ENCODE measurements at places on chromosomes 13 and 19.

DNA sequence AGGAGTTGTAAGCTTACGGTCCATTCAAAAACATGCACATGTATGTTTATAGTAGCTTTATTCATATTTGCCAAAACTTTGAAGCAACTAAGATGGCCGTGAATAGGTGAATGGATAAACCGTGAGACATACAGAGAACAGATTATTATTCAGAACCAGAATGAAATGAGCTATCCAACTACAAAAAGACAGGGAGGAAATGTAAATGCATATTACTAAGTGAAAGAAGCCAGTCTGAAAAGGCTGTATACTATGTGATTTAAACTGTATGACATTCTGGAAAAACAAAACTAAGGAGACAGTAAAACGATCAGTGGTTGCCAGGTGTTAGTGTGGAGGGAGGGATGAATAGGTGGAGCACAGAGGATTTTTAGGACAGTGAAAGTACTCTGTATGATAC lies 19.9 kb downstream of the NDFIP2 start:
- DNase-seq: no peak

- no peak for DNase-seq
Measured at GRCh38 chr13:113843063-113843654, 20.7 kb downstream of the GAS6 start.

- no peak for DNase-seq
Measured at GRCh38 chr19:1069009-1069779, 2.2 kb downstream of the ARHGAP45 start.

DNA sequence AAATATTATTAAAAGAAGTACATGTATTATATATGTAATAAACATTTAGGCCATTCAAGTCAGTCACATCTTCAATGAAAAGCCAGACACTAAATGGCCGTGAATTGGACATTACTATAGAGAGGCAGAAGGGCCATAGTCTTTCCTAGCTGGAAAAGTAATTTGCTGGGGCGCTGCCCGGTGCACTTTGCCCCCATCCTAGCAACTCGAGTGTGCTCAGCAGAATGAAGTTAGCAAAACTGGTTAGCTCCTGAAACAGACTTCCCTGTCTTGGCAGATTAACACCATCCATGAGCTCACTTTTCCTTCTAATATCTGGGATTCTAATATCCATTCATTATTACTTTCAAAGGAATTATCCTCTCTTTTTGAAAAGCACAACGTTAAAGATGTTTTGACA lies 2.8 kb upstream of the SPRYD7 start:
- no peak for DNase-seq

GRCh38 chr19:307793-308420 lies 16.7 kb upstream of the PLPP2 start:
- DNase-seq: no peak

DNA sequence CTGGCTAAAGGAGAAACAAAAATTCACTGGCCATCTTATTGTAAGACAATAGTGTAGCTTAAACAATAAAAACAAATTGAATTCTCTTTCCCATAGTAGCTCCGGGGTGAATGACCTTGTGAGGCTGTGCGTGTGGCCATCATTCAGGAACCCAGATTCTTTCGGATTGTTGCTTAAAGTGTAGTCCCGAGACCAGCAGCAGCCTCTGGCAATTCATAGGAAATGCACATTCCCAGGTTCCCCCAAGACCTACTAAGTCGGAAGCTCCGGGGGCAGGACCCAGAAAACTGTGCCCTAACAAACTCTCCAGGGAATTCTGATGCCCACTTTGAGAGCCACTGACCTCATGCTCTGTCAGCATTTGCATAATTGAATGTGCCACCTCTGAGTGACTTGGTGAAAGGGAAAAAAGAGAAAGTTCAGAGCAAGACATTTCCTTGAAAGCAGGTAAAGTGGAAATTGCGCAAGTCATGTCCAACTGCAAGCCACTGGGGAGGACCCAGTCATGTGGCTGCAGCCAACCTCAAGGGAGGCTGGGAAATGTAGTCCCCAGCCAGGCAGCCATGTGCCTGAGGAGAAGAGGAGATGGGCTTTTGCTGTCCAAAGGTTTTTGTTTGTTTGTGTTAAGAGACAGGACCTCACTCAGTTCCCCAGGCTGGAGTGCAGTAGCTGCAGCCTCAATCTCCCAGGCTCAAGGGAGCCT lies 50.7 kb upstream of the PNMA8B start:
- no peak for DNase-seq

- DNase-seq: peak; percentile 87
Measured at GRCh38 chr19:18281082-18282020, at the start of gene JUND. JUND (minus strand) TSS chr19:18281622; CDS start chr19:18281484, 138 bp downstream.

DNA sequence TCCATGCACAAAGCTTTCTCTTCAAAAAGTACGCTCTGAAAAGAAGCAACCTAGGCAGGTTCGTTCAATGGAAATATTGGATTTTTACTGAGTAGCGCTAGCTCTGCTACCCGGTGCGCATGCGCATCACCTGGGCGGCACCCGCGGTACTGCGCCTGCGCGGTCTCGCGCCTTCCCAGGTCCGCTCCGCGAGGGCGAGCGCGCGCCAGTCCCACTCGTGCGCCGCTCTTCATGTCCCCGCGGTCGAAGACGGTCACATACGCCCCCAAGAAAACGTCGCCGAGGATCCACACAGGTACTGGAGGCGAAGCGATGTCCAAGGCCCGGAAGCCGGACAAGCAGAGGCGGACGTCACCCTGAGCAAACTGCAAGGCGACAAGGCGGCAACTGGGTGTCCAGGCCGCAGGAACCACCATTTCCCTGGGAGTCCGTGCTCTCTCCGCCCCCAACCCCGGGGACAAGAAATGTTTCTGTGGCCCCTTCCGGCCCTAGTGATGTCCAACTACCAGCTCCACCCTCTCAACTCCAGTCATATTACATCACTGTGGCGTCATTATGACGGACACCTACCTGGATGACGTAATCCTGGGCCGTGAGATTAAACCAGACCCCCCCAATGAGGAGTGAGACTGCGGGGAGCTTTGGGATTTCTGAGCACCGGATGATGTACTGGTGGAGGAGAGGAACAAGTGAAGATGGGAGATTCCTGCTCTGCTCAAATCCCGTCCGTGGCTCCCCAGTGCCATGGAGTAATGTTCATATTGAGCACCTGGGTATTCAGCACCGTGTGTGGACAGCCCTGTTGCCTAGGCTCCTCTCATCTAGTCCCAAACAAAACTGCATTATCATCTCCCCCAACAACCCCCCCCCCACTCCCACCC lies 4.8 kb upstream of the KCNC3 start:
- DNase-seq: no peak

GRCh38 chr13:23042181-23042580 lies 138.6 kb upstream of the SGCG start:
- no peak for DNase-seq

- DNase-seq: no peak
Measured at GRCh38 chr19:3275583-3276340, 51.3 kb downstream of the CELF5 start.

DNA sequence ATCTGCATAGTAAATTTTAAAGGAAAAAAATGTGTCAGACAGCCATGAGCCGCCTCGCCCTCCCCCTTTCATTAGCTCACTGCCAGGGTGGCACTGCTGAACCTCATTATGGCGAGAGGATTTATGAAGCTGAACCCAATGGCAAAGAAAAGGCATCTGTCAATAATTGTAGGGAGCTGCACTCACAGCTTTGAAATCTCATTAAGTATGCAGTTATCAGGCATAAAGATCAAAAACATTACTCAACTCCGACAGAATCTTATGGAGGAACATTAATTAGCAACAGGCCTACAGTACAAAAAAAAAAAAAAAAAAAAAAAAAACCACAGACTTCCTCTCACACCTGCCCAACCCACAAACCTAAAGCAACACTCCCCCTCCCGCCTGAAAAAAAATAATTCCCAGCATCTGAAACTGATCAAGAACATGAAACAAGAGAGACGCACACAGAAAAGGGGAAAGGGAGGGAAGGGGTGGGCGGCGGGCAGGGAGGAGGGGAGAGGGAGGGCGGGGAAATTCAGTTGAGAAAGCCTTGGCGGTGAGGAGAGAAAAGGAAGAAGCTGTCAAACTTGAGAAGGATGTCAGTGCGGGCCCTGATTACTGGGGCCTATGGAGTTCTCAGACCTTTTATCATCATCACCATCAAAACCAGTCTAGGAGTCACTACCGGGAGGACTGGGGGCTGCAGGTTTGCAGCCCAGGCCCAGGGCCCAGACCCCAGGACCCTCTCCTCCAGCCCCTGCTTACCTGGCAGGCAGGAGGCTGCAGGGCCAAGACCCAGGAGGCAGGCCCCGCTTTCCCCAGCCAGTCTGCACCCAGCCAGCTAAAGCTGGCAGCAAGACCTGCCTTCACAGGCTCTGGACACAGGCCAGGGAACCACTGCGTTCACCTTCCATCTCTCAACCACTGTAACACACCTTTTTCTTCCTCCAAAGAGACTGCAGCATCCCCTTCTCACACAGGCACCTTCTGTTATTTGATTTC lies 8.9 kb downstream of the TSHZ3 start:
- DNase-seq: no peak

- DNase-seq: no peak
Measured at GRCh38 chr13:100363285-100363711, 225.3 kb downstream of the GGACT start.
